ENCODE measurements at places on chromosomes 1 and 21.
A peak's percentile ranks its signal among the peaks of the same experiment; 100 is the strongest.

DNA sequence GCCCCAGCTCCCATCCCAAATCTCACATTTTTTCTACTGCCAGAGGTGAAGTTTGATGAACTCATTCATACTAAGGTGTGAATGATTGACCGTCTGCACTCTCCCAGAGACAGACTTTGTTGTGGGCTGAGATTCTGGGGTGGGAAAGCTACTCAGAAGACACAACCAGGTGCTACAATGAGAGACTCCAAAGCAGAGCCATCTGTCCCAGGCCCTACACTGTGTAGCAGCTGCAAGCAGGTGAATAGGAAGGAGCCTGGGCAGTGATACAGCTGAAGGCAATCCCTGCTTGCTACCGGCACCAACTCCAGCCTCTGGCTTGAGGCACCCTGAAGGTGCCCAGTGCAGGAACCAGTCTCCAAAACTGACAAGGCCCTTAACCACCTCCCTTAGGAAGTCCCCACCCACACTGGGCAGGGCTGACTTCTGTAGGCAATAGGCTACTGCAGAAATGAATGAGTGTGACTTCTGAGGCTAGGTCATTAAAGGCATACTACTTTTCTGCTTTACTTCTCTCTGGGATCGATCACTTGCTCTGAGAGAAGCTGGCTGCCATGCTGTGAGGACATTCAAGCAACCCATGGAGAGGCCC lies 79.7 kb upstream of the RUNX3 start:
- DNase-seq: no peak

GRCh38 chr1:26490155-26490554 lies 17.9 kb downstream of the HMGN2 start:
- DNase-seq: no peak

- no peak for DNase-seq
These were observed 674 bp downstream of the PPFIA4 start for GRCh38 chr1:203026666-203027663.

DNA sequence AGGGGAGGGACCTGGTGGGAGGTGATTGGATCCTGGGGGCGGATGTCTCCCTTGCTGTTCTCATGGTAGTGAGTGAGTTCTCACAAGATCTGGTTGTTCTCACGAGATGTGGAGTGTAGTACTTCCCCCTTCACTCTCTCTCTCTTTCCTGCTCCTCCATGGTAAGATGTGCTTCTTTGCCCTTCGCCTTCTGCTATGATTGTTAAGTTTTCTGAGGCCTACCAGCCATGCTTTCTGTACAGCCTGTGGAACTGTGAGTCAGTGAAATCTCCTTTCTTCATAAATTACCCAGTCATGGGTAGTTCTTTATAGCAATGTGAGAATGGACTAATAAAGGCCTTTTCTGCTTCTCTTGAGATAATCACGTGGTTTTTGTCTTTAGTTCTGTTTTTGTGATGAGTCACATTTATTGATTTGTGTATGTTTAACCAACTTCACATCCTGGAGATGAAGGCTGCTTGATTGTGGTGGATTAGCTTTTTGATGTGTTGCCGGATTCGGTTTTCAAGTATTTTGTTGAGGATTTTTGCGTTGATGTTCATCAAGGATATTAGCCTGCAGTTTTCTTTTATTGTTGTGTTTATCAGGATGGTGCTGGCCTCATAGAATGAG lies 45.5 kb downstream of the RABGAP1L start:
- no peak for DNase-seq

GRCh38 chr1:221841251-221841982 lies 99.5 kb upstream of the DUSP10 start:
- DNase-seq: no peak

- no peak for DNase-seq
These were observed 136.9 kb upstream of the SPATA6 start for GRCh38 chr1:48608882-48609281.

GRCh38 chr1:230495076-230495475 lies 68.9 kb upstream of the PGBD5 start:
- no peak for DNase-seq

DNA sequence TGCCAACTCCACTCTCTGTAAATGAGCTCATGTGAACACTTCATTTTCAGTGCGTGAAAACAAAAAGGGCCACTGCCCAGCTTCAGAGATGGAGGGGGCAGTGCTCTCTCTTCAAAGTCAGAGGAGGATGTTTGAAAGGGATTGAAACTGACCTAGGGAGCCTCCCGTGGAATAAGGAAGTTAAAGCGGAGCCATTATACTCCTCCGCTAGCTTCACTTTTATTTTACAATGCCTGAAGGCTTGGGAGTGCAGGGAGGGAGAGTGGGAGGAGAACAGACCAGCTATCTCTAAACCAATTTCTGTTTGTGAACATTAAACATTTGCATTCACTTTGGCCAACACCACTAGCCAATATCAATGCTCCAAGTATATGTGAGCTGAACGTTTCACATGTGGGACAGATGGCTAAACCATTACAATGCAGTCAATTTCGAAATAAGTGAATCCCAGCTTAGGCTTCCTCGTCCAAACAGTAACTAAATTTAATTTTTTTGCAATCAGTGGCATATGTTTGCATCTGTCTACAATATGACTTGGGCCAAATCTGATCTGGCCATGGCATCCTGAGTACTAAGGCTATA lies 126.9 kb downstream of the ESRRG start:
- no peak for DNase-seq

- DNase-seq: no peak
These were observed 7.9 kb downstream of the LAX1 start for GRCh38 chr1:203772836-203773235.

GRCh38 chr1:18999359-18999758 lies 42.9 kb upstream of the IFFO2 start:
- DNase-seq: no peak

- peak; percentile 96 for DNase-seq
These were observed at the start of gene PLOD1 for GRCh38 chr1:11934302-11935056. Gene PLOD1, plus strand, starts transcription at chr1:11934717. Its CDS starts 63 bp downstream, at chr1:11934780.

DNA sequence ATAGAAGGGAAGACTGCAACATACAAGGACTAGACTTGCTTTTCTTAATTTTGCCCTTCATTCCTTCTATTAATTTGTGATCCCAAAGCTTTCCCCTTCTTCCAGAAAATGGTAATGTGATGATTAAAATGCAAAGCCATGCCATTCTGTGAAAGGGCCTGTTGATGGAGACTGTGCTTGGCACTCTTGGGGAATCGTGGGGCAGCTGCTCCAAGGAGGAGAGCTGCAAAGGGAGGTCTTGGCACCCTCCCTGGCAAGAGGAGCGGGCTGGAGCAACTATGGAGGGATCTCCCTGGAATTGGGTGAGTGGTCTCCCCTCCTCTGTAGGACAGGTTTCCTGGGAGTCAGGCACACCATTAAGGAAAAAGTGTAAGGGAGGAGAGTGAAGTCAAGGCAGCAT lies 16.6 kb downstream of the CACNA1S start:
- DNase-seq: no peak

DNA sequence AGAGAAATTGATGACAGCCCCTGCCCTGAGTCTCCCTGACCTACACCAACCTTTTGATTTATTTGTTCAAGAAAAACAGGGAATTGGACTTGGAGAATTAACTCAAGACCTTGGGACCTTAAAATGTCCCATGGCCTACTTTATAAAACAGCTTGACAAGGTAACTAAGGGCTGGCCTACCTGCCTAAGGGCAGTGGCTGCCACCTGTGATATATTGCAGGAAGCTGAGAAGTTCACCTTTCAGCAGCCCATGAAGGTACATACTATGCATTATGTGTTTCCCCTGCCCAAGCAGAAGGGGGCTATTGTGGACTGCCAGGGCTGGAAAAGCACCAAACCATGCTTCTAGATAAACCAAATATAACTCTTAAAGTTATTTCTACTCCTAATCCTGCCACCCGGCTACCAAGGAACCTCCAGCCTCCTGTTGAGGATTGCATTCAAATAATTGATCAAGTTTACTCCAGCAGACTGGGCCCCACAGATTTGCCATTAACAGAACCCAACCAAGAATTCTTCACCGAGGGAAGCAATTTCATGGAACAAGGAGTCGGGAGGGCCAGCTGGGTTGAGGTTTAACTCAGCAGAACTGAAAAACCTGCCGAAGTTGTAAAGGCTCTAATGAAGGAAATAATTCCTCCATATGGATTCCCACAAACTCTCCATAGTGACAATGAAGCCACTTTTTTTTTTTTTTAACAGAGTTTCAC lies 28.2 kb downstream of the LACTBL1 start:
- DNase-seq: no peak

- no peak for DNase-seq
These were observed 27.7 kb downstream of the EPS15 start for GRCh38 chr1:51491166-51491981.

GRCh38 chr21:33028773-33029384 lies 3.1 kb downstream of the OLIG2 start:
- no peak for DNase-seq

DNA sequence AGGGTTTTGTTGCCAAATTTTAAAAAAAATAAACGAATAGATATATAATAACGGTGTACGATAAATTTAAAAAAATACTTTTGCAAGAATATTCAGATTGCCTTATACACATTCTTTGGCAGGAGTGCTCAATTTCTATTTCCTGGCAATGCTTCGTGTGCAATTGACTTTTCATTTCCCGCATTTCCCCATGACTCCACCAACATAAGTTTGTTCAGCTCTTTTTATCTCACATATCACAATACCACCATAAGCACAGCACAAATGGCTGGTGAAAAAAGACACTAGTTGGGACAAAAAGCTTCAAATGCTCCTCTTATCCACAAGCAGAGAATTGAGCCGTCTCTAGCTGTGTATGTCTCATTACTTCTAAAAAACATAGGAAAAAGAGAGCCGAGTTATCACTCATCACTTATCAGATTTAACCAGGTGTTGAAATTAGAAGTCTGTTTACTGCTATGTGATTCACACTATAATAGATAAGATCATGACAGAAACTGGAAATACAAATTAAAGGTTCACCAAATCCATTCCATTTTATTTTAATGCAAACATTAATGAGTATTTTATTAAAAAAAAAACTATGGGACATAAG lies 28.9 kb upstream of the RGS1 start:
- no peak for DNase-seq

GRCh38 chr1:235079443-235080296 lies 49.0 kb downstream of the TOMM20 start:
- DNase-seq: peak; percentile 90

- DNase-seq: no peak
These were observed 228.1 kb downstream of the OMA1 start for GRCh38 chr1:58318157-58319005.

DNA sequence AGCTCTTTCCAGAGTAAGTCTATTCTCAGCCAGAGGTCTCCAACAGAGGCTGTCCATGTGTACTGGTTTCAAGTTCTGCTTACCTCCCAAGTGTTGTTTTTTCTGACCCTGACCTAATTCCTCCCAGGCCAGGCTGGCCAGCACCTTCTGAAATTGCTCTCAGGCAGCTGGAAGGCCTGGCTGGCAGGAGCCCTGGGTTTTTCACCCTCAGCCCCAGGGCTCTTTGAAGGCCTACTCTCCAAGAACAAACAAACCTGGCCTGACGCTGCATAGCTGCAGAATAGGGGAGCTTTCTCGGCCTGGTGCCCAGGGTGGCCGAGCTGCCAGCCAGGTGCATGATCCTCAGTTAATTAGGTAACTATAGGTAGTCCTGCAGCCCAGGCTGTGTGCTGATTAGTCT lies 147.5 kb downstream of the CACNA1E start:
- DNase-seq: no peak

GRCh38 chr1:151968058-151968457 lies 25.6 kb downstream of the S100A10 start:
- DNase-seq: peak; percentile 70

DNA sequence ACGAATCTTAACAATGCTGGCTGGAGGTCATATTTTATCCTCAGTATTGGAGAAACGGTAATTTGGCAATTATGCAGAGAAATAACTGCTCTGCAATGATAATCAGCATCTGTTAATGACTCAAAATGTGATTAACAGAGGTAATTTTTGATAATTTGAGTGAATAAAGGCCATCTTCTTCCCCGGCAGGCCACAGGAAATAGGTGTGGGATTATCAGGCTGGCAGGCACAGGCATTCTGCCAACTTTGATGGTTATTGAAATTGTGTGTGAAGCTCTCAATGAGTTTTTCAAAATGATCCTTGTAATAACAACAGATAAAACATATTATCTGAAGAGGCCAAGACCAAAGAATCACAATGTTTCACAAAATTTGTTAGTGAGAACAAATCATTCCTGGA lies 309.0 kb downstream of the PTGER3 start:
- DNase-seq: no peak

DNA sequence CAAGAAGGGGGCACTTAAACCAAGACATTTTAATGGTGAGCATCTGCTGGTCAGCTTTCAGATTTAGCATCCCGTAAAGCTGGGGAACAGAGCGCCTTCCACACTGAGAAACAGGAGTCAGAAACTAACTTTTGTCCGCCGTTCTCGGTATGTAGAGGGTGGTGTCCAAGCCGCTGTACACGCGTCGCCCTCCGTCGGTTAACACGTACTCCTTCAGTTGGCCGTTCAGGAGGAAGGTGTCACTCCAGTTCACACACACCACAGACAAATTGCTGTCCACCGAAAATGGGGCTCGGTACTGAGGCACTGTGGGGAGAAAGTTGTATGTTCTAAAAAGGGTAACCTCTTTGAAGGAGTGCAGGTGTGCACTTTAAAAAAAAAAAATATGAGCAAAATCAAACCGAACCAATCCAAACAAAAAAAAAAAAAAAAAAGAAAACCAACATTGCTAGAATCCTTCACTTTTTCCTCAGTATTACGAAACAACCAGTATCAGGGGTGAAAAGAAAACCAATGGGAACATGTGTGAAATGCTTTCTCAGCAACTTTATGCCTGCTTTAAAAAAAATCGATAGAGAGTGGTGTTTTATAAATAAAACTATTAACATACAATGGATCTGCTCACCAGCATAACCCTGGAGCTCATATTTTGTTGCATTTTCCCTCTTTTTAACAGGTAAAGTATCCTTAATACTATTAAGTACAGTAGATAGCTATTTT lies 73.5 kb downstream of the KCTD3 start:
- DNase-seq: no peak

DNA sequence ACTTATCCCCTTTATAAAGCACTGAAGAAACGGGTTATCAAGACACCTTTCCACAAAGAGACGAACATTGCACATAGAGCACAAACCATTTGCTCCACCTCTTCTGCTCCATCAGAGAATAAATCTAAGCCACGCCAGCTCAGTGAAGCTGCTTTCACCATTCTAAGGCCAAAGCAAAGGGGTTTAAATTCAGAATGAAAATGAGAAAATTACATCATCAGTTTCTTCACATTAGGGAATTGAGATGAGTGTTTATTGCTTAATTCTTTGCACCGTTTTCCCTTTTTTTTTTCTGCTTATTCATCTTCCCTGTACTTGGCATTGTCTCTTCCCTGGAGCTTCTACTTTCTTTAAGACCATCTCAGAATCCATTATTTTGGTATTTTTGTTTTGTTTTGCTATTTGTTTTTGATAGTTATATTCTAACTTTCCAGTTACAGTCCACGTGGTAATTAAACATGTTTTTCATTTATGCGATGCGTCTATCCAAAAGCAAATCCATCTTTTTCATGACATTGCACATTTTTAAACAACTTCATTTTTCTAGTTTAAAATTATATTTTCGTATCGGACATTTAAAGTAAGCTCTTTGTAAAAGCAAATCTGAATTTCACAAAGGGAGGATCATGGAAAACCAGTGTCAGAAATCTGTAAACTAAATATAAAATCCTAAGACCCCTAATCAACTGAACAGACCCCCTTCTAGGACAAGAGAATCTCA lies 1.9 kb upstream of the OR2T34 start:
- no peak for DNase-seq
